SK-MEL-5 (cell line): ENCODE measurements at places on chromosomes 13 and 19.

DNA sequence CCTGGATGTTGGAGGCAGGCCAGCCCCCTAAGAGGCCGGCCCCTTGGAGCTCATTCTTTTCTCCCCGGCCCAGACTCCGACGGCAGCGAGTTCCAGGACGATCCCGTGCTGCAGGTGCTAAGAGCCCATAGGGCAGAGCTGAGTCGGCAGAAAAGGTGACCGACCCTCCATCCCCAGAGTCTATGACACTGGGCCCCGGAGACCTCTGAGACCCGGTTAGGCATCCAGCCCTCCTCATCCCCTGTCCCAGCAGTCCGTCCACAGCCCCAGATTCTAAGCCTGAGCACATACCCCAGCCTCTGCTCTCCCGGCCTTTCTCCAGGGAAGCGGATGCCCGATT is 7.3 kb upstream of the ARHGAP33 start:
- DNase-seq = no peak

GRCh38 chr19:40907968-40908735 is 26.1 kb upstream of the CYP2A7 start:
- peak; percentile 23 for DNase-seq

DNA sequence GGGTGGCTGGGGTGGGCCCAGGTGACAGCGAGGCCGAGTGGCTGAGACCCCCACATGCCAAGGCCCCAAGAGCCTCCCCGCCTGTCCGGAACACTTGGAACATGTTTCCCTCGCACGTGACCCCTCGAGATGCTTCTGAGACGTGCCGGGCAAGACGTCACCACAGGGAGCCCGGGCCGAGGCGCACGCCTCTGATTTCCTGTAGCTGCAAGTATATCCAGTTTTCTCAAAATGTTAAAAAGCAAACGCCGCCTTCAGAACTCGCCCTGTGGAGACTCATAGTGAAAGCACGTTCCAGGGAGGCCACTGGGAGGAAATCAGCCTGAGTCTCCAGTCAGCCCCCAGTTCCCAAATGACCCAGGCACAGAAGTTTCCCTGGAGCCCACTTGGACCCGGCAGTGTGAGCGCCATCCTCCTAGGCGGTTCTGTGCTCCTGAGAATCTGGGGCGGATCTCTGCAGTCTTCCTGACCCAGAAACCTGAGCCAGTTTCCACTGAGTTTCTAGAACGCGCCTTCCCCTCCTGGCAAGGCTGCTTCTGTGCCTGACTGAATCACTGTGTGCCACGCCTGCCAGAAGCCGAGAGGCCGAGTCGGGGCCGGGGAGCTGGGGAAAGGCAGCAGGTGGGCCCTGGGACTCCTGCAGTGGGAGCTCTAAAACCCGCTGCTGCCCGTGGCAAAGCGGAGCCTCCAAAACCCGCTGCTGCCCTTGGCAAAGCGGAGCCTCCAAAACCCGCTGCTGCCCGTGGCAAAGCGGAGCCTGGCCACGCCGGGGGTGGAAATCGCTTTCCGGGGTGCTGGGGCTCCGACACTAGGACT is 179.3 kb downstream of the KDM4B start:
- DNase-seq = no peak

DNA sequence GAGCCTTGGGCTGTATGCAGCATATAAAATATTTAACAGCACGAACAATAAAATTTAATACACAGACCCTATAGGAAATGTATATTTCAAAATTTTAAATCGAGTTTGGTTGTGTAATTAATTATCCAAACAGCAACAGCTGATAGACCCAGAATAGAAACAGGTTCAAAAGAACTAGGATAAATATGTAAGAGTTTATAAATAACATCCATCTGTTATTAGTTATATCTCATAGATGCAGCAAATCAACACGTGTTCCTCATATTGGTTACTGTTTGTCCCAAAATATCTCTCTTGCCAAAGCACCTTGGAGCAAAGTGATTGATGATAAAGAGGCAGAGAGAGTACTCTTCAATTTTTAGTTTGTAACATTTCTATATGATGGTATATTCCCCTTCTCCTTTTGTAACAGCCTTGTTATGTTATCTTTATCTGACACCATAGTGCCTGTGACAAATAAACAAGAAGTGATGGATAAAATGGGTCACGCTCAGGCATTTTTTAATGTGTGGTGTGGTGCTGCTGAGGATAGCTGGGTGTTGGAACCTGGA is 260.6 kb upstream of the NBEA start:
- DNase-seq = no peak

DNA sequence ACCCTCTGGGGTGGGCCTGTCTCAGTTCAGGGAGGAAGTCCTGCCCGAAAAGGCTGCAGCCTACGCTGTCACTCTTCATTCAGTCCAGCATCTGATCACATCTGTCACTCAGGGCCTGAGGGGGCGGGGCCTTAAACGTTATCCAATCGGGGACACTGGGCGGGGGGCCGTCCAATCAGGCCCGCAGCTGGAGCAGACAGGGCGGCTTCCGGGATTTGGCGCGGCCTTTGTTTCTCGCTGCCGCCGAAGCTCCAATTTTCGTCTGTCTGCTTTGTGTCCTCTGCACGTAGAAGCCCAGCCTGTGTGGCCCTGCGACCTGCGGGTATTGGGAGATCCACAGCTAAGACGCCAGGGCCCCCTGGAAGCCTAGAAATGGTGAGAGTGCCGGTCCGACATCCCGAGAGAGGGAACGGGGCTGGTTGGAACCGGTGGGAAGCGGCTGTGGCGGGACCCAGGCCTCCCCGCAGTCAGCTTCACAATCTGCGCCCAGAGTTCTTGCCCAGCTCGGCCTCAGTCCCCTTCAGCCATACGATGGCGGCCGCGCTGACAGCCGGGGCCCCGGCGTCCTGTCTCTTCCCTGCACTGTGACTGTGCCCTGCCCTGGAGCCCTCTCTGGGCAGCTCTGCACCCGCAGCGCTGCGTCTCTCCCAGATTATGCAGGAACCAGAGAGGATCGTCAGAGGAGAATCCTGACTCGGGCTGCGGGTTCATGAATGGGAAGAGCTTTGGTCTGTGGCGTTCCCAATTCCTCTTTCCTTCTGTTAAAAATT is at the start of gene ZNF730:
TSS of gene ZNF730 (plus strand) at position 224 of the 770 bp plus-strand sequence. CDS start at position 373, 149 bp downstream.
- DNase-seq = peak; percentile 4

DNA sequence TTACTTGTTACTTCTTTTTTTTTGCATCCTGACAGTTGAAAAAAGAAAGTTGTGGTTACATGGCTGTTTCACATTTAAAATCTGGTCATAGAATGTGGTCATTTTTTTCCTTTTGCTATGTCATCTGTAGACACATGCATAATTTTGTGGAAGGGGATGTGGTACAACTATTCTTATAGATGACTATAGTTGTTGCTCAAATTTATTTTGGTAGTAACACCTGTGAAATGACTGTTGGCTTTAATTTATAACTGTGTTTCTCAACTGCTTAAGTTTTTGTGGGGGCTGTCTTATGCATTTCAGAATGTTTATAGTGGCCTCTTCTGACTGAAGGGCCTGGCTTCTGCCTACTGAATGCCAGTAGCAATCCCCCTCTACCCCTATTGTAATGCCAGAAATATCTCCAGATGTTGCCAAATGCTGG is 130.5 kb downstream of the PAN3 start:
- DNase-seq = no peak

- DNase-seq = no peak
Observed at GRCh38 chr19:38793177-38793576, 4.2 kb downstream of the LGALS7B start.
